ENCODE measurements at places on chromosomes 3 and 15. TPM values are rescaled to one million over a fixed set of nuclear protein-coding genes. Genes with fewer than 3 reads are reported as not detected.
A peak's percentile ranks its signal among the peaks of the same experiment; 100 is the strongest.

GRCh38 chr3:50241163-50241562 is 5.2 kb downstream of the GNAI2 start:
- DNase-seq = no peak

- no peak for DNase-seq
Measured at GRCh38 chr3:149089395-149089794, 3.1 kb upstream of the HLTF start.

GRCh38 chr3:129606636-129607390 is at the start of gene PLXND1:
PLXND1 (minus strand) TSS chr3:129606676; CDS start chr3:129606639, 37 bp downstream.
- peak; percentile 26 for DNase-seq

- no peak for DNase-seq
Measured at GRCh38 chr3:88362428-88362827, 212.7 kb downstream of the C3orf38 start.

DNA sequence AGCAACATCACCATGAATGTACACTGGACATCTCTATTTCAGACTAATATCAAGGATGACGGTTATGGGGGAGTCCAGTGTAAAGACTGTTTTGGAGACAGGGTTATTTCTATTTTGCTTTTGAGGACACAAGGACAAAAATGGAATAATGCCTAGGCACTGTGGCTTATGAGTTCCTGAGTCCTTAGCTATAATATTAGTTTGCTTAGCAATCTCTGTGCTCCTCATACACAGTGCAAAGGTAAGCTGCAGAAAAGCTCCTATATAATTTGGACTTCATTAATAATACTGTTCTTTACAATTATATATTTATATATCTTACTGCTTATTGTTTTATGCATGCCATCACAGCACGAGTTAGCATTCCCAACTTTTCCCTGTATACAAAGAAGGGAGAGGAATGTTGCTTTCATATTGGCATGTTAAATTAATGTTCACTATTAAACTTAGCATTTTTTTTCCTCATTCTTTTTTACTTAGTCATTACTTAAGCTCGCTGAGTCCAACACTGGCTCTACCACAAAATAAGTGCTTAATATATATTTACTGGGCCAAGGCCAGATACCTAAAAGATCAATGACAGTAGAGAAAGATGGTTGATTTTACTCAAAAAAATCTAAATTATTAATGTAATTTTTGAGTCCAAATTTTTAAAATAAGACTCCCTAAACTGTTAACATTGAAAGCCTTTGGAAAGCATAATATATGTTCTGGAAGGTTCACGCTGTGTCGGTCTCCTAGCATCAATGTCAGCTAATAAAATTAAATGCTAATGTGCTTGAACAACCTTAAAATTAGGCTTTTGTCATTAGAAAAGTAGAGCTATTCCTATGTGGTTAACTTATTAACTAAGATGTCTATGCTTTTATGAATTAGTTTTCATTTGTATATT is 13.8 kb downstream of the THBS1 start:
- DNase-seq = no peak

DNA sequence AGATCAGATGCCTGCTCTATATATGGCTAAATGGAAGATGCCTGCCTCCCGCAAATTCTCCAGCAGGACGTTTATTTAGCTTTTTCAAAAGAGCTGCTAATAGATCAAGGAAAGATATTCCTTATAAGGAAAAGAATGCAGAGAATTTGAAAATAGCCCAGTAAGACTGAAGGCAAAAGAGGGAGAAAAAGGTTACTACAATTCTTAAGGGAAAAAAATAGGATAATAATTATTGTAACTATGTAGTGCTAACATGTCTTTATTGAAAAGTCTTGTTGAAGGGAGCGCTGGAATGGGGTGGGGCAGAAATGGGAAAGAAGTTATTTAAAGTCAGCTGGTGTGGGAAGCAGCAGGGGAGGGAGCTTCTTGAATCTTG is 2.9 kb downstream of the TPM1 start:
- DNase-seq = no peak

DNA sequence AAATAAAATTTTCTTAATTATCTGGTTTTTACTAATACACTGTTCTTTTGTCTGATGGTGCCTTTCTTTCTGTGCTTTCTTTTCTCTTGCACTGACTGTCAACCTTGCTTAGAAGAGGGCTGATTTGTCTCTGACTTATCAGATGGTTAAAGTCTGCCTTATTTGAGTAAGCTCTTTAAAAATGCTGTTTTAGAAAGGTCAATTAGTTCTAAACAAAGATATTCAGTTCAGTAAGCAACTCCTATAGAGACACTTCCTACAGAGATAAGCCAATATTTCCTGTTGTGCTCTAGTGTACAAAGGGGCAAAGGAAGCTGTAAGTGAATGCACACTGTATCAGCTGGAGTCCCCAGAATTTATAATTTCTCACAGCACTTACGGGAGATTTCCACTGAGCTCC is 153.4 kb upstream of the TSPAN3 start:
- no peak for DNase-seq

DNA sequence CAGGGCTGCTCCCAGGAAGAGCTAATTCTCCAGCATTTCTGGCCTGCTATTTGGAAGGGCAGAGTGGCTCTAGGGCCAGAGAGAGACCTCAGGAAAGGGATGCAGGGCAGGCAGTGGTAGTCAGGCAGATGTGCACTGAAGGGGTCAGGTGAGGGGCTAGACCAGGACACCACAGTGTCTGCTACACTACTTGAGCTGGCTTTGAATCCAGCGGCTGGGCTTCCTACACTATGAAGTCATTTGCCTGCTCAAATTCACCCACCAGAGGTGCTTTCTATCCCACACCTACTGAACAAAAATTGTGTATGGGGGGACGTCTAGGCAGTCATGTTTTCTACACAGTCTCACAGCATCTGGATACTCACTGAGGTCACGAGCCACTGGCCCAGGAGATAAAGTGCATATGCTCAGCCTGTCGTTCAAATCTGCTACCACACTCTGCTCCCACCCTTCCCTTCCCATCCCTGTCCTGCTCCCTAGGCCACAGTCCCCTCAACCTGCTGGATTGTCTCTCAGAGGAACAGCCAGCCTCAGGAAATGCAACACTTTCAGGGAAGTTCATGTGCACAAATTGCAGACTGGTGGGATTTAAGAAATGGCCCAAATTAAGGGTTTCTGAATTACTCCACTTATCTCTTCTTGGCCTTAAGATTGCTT is 49.9 kb upstream of the SLC6A11 start:
- no peak for DNase-seq

DNA sequence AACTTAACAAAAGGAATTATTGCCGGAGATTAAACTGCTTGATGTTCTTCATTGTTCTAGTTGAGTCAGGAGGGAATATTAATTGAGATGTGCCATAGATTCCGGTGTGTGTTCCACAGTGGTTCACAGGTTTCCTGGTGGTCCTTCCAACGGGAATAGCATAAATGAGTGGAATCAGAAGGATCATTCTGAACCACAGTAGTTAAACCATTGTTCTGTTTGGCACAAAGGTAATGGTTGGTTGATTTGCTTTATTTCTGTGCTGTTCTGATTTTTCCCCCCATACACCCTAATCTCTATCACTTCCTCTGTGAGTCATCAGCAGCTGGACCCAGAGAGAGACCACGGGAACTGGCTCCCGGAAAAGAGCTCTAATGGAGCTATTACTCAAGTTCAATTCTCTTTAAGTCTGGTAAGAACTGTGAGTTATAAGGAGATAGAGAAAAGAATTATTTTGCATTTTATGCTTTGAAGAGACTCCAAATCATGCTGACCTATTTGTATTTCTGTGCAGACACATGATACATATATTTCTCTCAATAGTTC is 627.2 kb downstream of the ZIC1 start:
- DNase-seq = no peak

DNA sequence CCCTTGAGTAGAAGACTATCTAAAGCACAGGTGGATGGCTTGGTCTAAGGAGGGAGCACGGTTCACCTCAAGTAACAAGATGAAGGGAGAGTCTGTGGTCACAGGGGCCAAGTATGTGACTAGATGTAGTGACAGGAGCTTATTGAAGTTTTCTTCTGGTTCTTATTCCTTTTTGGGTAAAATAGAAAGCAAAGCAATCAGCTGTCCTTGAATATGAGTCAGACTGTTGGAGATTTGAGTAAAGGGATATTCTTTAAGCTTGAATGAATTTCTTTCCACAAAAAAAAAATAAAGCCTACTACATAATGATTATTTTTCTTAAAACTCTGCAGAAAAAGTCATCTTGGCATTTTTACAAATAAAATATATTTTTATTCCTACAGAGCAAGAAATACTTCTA is 1.5 kb upstream of the CNTN6 start:
- no peak for DNase-seq

- DNase-seq = no peak
Measured at GRCh38 chr15:66089049-66089448, 164.5 kb downstream of the MEGF11 start.

DNA sequence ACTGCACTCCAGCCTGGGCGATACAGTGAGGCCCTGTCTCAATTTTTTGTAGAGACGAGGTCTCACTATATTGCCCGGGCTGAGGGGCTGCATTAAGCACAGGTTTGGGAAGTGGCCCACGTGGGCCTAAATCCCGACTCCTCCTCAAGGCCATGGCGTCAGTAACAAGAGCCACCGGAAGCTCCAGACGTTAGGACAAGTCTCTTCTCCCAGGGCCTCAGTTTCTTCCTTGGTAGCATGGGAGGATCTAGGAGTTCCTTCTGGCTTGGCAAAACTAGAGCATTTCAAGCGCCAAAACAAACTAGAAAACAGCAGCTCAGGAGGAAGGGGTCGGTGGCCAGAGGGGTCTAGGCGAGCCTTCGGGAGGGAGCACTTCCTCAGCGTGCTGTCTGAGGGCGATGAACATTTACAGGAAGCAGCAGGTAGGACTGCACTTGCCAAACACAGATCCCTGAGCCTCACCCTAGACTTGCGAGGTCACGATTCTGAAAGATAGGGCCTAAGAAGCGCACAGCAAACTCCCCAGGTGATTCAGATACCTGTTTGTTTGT is 536 bp downstream of the SNAPC5 start:
- peak; percentile 12 for DNase-seq

- peak; percentile 82 for DNase-seq
Measured at GRCh38 chr3:45664578-45664977, 24.6 kb upstream of the SACM1L start.

DNA sequence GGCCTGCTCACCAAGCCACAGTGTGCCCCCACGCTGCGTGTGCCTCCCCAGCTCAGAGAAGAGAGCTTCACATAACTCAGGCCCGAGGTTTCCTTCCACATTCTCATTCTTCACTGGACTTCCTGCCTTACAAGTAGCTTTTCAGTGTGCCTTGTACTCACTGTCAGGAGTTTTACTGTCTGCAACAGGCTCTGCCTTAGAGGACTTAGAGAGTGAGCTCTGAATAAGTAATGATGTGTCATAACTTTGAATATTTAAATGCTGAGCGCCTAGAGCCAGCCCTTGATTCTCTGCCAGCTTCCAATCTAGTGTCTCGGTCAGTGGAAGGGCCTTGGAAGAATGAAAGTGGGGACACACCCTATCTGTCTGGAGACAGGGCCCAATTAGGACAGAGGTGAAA is 41.8 kb downstream of the ITGB5 start:
- no peak for DNase-seq

DNA sequence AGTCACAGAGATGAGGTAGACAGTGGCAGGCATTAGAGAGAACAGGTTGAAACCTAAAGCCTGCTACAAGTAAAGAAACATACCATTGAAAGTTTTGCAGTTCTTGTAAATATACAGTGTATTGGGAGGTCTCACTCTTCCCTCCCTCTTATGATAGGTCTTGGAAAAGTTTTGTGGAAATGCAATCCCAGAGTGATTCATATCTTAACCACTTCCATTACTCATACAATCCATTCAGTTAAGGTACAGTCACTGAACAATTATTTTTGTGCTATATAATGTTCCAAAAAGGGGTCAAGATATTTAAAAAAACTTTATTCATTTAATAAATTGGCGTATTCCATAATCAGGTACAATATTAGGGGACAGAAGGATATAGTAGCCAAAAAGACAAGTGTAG is 737.7 kb upstream of the ALCAM start:
- DNase-seq = no peak

SHC4 gene
- 0.46 TPM for total RNA-seq

HGD gene
- total RNA-seq = 0.55 TPM

SYNPR gene
- total RNA-seq = not detected

PARP15 gene
- 39.8 TPM for total RNA-seq

BCL6 gene
- total RNA-seq = 12.7 TPM

CRABP1 gene
- not detected for total RNA-seq

SAXO2 gene
- 14.3 TPM for total RNA-seq

TM4SF4 gene
- not detected for total RNA-seq

CCR5 gene
- total RNA-seq = 21.6 TPM
